ENCODE measurements at places on chromosomes 3 and 15. TPM values are rescaled to one million over a fixed set of nuclear protein-coding genes. Genes with fewer than 3 reads are reported as not detected.

Gene PRSS50
- total RNA-seq: 0.10 TPM

Gene BUB1B
- total RNA-seq: 1.7 TPM

Gene DAG1
- total RNA-seq: 144 TPM

Gene ALDH1L1
- total RNA-seq: 16.6 TPM

Gene TMA7
- 262 TPM for total RNA-seq

Gene ANKUB1
- total RNA-seq: not detected

Gene IL5RA
- total RNA-seq: 0.17 TPM

Gene PTH1R
- 13.0 TPM for total RNA-seq

Gene LCTL
- total RNA-seq: not detected

Gene MITF
- total RNA-seq: 69.4 TPM

Gene ATP2B2
- not detected for total RNA-seq

Gene CCR8
- not detected for total RNA-seq

Gene CLRN1
- total RNA-seq: not detected

Gene GP9
- total RNA-seq: not detected

Gene ARIH1
- 184 TPM for total RNA-seq

Gene ZNF502
- total RNA-seq: 3.6 TPM

Gene HIGD2B
- total RNA-seq: not detected

Gene GPR149
- not detected for total RNA-seq

Gene RBMS3
- 20.7 TPM for total RNA-seq

Gene SCN5A
- total RNA-seq: 133 TPM

Gene OCA2
- total RNA-seq: 0.15 TPM

Gene SCAANT1
- total RNA-seq: not detected

Gene RTP4
- 1.0 TPM for total RNA-seq

Gene PARP15
- total RNA-seq: 0.52 TPM

Gene RNU5B-1
- 40.8 TPM for total RNA-seq

All from left ventricle myocardium superior (tissue), 1 donor.